ENCODE measurements at places on chromosomes 2 and 18. TPM values are rescaled to one million over a fixed set of nuclear protein-coding genes. Genes with fewer than 3 reads are reported as not detected.

The FSHR gene
- not detected for total RNA-seq

The CNRIP1 gene
- total RNA-seq = not detected

The THSD7B gene
- total RNA-seq = not detected

The GALNT14 gene
- total RNA-seq = 0.27 TPM

The TMEM200C gene
- 0.07 TPM for total RNA-seq

The KRCC1 gene
- 16.9 TPM for total RNA-seq

The CYP26B1 gene
- not detected for total RNA-seq

All from activated T-helper 1 cell treated with anti-CD3 and anti-CD28 coated beads, Interleukin-12 subunit alpha, Interleukin-12 subunit beta, Interleukin-2, Interleukin-4 antibody, amounts not matched to agents 30 ng/mL and 10 ng/mL and 1 ng/mL, durations not matched to agents 14 hours and 24 hours and 36 hours (primary cell).